Kidney tubule cell (primary cell): ENCODE measurements at places on chromosomes 1 and 21.

DNA sequence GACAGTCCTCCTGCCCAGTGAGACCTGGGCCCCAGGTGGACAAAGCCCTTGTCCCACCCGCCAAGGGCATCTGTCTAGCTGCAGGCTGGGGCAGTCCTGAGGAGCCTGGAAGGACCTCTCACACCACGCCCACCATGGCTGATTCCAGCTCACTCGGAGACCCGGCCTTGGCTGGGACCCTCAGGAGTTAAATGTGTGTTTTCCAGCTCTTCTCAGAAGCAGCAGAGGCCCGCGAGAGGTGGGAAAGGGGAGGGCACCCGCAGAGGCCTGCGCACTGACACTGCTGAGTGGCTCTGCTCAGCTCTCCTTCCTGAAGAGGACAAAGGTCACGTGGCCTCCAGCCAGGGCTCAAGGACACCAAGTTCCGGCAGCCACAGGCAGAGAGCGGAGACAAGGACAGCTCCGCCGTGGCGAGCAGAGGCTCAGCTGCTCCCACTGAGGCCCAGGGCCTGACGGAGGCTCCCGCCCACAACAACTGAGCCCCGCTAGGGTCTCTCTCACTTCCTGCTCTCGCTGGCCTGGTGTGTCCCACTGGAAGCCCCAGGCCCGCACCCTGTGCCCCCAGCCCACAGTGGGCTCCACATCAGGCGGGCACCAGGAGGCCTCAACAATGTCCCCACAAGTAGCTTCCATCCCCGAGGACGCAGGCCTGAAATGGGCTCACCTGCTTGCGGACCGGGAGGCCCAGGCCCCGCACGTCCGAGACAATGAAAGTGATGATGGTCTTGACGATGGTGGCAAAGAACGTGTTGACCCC, 16.9 kb downstream of the SLC19A1 start:
- no peak for DNase-seq

DNA sequence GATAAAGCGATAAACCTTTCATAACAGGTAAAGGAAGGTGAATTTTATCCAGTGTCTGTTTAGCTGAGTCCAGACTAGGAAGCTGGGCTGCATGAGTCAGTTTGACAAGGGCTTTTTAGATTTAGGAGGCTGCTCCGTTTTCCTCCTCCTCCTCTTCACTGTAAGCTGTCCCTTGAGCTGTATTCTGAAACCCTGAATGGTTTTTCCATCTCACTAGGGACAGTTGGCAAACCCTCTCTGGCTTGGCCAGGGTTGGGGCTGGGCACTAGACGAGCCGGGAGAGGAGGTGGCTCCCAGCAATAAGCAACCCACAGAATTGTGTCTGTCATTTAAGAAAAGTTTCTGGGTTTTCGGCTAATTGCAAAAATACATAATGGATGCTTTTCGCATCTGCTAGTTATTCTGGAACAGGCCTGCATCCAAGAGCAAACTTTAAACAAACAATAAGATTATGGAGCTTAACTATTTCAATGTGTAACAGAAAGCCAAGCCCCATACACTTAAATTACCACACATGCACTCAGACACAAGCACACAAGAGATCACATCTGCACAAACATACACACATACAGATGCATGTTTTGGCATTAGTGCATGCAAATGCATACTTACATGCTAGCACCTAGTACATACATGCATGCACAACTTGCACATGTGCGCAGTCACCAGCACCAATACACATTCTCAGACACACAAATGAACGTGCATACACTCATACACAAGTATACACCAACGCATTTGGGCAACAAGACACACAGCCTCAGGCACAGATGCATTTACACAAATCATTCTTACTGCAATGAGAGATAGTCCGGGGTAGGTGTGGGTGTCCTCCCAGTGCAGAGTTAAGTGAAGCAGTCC, 27.8 kb upstream of the FOXE3 start:
- DNase-seq: no peak

- no peak for DNase-seq
Measured at GRCh38 chr1:10207810-10208209, 2.6 kb upstream of the KIF1B start.

DNA sequence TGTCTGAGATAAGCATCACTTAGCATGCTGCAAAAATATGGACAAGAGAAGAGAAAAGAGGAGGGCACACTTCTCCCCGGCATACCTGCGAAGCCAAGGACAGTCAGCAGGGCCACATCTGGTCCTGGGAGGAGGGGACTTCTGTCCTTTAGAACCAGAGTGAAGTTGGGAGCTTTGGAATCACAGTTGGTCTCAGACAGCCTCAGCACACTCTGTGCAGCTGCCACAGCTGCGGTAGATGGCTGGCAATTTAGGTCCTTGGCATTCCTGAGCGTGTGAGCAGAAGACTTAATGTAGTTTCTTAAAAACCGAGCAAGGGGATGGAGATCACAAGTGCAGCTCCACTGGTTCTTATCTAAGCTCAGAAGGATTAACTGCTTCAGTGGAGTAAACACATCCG, 32.3 kb downstream of the LRRC53 start:
- no peak for DNase-seq

DNA sequence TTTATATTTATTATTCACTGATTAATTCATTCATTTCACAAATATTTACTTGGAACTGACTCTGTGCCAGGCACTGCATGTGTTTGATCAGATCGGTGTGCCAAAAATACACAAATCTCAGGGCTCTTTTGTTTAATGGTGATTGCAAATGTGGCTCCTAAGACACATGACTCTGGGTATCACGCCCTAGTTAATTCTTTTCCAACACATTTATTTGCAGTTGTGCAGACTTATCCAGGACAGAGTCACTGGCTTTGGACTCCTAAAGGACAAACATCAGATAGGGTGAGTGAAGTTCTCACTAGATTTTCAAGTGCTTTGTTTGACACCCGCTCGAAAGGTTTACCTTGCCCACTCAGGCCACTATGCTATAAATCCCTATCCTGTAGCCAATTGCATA, 335.5 kb downstream of the BARHL2 start:
- DNase-seq: no peak

DNA sequence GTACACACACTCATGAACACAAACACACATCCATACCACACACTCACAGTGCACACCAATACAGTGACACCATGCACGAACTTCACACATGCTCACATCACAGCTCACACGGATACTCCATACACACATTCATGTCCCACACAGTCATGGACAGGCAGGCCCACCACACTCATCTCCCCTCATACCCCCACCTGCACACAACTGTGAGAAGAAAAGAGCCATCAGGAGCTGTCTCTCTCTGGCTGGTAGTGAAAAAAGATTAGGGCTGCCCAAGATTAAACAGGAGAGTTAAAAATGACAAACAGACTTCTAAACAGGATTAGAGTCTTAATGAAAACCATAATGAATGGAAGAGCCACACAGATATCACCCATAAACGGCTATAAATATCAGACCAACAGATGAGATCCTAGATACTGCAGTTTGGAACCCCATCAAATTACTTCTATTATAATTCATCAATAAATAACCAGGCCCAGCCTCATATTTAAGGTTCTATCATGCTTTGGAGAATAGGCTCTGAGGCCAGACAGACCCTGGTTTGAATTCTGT, 122.3 kb downstream of the PLXNA2 start:
- no peak for DNase-seq

DNA sequence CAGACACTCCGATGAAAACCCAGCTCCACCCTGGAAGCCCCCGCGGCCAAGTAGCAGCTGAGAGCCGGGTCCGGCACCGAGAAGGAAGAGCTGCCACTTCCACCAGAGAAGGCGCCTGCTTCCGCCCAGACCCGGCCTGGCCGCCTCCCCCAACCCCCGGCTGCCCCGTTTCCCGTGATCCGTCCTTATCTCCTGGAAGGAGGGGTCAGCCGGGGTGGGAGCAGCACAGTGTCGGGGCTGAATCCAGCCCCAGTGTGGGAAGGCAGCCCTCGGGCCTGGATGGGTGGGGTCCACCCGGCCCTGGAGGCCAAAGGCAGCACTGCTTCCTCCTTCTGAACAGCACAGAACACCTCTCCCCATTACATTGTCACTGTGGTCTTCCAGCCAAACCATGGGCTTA, 69.4 kb downstream of the MEGF6 start:
- no peak for DNase-seq

DNA sequence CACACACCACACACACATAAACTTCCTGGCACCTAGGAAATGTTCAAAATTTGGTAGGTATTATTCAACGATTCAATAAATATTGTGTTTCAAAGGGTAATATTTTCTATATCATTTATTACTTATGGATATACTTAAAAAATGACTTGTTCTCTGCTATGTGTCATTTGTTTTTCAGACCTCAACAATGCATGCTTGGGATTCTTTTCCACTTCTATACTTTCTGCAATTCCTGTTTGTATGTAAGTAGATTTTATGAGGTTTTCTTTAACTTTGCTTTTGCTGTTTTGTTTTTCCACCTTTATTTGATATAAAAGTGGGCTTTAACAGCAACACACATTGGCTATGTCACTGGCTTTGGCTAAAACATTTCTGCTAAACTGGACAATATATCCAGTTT, 3.5 kb downstream of the CEP170 start:
- DNase-seq: no peak

- no peak for DNase-seq
Measured at GRCh38 chr1:213958346-213958745, 29.4 kb upstream of the PROX1 start.

GRCh38 chr1:9284061-9284460, 8.6 kb upstream of the SPSB1 start:
- no peak for DNase-seq

- DNase-seq: no peak
Measured at GRCh38 chr21:44539991-44540666, at the start of gene KRTAP10-1. Gene KRTAP10-1 (minus strand): TSS chr21:44540195. CDS start chr21:44540150, 45 bp downstream.

DNA sequence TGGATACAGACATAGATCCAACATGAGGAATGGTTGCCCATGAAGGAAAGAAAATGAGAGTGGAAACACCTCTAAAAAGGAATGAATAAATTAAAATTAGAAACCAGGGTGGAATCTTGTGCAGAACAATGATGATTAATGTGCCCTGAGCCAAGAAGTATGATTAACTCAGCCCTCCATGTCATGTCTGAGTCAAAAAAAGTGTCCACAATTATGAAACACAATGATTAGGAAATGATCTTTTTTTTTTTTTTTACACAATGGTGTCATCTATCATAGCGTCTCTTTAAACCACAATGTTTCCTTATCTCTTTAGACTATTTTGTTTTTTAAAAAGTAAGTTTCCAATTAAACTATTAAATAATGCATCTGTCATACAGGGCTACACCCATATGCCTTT, 78.9 kb upstream of the RAB4A start:
- peak; percentile 69 for DNase-seq

DNA sequence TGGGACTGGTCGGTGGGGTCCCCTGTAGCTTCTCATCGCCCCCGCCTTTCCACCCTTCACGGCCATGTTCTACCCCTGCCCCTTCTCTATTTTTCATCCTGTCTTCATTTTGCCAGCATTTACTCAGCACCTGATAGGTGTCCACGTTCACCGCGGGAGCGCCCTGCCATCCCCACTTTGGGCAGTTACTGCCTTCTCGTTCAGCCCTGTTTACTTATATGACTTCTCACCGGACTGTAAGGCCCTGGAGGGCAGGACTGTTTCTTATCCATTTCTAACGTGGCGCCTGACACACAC, 380 bp downstream of the MFN2 start:
- DNase-seq: no peak

DNA sequence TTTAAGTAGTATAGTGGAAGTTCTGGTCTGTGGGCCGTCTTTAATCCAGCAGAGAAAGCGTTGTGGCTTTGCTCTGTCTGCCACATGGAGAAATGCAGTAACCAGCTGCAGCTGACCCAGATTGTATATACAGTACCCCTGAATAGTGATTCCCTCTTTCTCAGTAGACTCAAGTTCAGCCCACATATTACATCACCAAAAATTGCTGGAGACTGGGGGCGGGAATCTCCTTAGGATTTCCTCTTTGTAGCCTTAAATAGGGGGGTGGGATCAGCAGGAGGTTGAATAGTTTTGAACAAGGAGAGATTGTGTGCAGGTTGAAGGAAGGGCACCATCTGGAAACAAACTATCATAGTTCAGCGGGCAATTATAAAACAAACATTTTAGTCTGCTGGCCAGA, at the start of gene ANGPTL1:
Gene ANGPTL1, minus strand, starts transcription at position 134 of the 400 bp plus-strand sequence. CDS start 5,301 bp downstream, outside the sequence.
- no peak for DNase-seq

- no peak for DNase-seq
Measured at GRCh38 chr1:246152986-246153431, 354.1 kb downstream of the SMYD3 start.

GRCh38 chr1:160338580-160338979, 4.5 kb downstream of the COPA start:
- no peak for DNase-seq

DNA sequence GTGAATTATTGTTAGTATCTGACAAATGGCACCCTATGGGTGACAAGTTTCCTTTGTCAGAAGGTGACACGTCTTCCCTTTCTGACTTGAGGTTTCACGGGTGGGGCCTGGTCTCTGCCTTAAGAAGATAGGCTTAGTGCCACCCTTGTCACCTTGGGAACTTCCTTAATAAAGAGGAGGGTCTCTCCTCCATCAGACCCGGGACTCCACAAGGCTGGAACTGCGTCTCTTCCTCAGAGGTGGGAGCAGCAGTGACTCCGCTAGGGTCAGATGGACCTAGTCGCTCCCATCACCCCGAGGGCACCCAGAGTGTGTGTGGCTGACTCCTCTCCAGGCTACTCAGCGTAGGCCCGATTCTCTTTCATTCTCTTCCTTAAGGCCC, 774 bp upstream of the WDTC1 start:
- no peak for DNase-seq

DNA sequence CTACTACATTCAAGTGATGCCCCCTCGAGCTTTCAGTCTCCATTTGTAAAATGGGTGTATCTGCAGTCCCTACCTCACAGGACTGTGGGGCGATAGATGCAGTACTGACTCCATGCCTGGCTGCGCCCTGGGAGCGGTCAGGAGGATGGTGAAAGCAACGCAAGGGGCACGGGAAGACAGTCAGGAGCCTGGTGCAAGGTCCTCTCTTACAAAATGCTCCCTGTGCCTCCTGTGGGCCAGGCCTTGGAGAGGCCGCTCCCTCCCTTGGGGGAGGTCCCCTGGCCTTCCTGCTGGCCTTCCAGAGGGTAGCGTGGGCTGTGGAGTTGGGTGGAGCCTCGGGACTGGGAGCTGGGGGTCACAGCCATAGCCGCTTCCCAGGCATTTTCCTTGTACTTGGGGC, 21.6 kb downstream of the FAM151A start:
- no peak for DNase-seq

GRCh38 chr21:31801551-31802219, 69.8 kb upstream of the SCAF4 start:
- no peak for DNase-seq

DNA sequence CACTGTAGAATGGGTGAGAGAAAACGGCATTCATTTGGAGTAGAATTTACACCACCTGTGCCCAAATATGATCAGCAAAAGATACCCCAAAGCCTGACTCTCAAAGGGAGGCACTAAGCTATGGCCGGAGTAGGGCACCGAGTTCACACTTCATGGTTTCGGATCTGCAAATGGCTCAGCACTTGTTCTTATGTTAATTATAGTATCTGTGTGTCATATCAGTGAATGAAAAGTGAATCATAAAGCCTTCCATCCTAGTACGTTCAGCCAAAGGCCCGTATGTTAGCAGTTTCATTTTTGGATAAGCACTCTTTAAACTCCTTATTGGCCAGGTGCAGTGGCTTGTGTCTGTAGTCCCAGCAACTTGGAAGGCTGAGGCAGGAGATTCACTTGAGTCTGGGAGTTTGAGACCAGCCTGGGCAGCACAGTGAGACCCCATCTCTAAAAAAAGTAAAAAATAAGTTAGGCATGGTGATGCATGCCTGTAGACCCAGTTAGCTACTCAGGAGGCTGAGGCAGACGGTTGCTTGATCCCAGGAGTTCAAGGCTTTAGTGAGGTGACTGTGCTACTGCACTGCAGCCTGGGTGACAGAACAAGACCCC, 4.9 kb upstream of the CORT start:
- DNase-seq: no peak
